ENCODE measurements at places on chromosomes 11 and 22.

DNA sequence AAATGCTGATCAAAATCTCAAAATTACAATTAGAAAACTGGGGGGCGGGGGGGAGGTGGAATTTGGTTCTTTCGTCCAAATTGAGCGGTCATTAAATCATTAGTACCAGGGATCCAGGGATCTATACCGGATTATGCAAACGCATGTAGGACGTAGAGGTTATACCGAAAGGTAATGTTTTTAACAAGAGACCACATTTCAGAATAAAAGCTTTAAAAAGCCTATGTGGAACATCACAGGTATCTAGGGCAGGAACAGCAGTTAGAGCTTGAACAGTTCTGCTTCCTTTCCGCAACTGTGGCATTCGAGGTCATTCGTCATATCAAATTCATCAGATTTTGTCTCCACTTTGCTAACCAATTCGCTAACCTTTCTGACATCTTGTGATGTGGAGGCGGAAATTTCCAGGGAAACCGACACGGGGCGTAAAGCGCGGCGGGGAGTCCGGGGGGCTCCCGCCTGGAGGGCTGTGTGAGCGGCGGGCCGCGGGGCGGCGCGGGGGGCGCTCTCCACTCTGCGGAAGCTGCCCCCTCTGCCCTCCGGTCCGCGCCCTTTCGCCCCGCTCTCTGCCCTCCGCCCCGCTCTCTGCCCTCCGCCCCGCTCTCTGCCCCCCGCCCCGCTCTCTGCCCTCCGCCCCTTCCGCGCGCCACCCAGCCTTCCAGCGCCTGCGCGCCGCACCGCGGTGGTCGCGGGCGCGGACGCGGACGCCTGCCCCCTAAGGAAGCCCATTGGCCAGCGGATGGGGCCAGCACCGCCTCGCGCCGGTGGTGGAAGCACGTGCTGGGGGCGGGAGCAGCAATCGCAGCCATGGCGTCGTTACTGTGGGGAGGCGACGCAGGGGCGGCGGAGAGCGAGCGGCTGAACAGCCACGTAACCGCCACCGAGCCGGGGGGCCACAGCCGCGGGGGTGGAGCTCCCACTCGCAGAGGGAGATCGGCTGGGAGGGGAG is at the start of gene DDX25:
Gene DDX25, plus strand, starts transcription at position 798 of the 949 bp plus-strand sequence. Its CDS starts 10 bp downstream, at position 808.
- no peak for DNase-seq

- no peak for DNase-seq
Observed at GRCh38 chr11:60848714-60849151, 6.8 kb downstream of the CCDC86 start.

GRCh38 chr22:37137131-37137530 is 12.6 kb downstream of the IL2RB start:
- DNase-seq, result no peak

DNA sequence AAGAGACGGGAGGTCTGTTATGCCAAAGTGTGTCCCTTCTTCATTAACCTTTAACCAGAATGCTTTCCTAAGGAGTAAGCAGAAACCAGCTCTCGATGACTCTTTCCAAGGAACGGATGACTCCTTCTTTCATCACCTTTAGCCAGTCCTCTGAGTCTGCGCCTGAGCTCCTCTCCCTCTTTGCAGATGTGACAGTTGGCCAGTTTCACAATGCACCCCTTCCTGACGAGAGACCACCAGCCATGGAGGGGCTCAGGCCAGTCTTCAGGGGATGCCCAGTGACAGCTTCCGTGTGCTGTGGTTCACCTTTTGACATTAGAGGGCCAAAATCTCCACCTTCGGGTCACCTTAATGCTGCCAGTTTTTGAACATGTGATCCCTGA is 826.1 kb downstream of the TBC1D22A start:
- DNase-seq, result no peak

DNA sequence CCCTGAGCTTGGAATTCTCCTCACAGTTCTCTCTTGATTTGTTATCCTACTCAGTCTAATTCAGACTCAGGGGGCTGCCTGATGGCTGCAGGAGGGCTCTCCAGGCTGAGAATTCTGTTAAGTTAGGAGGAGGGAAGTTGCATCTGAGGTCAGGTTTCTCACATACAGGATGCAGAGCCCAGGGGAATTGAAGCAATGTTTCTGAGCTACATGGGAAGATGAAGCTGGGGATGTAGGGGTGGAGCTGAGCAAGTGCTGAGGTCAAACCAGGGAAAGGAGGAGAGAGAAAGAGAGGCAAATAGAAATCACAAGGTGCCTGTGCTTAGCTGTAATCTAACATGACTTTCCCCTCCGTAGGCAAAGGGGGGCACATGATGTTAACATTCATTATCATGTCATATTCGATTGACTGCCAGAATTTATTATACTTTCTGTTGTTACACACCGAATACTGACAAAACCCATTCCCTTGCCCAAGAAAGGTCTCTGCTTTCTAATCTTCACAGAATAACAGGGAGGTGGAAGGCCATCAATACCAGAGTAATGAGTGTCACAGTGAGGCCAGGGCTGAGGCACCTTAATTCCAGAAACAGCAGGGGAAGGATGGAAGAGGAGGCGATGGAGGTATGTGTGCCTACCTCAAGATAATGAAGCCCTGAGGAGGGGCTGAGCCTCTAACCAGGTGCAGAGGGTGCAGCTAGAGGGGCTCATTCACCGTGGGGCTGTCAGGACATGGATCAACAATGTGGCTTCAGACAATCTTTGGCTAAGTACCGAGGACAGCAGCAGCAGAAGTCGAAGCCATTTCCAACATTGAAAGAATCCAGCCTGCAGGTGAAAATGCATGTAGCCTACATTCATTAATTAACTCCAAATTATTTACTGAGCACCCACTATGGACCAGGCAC is 205.4 kb upstream of the SNX19 start:
- no peak for DNase-seq

DNA sequence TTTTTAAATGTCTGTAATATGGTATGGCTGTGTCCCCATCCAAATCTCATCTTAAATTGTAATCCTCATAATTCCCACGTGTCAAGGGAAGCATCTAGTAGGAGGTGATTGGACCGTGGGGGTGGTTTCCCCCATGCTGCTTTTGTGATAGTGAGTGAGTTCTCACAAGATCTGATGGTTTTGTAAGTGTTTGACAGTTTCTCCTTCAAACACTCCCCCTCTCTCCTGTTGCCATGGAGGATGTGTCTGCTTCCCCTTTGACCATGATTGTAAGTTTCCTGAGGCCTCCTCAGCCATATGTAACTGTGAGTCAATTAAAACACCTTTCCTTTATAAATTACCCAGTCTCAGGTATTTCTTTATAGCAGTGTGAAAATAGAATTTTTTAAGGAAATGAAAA is 31.1 kb upstream of the CD44 start:
- no peak for DNase-seq

GRCh38 chr22:45963821-45964220 is 13.1 kb downstream of the WNT7B start:
- DNase-seq, result no peak

DNA sequence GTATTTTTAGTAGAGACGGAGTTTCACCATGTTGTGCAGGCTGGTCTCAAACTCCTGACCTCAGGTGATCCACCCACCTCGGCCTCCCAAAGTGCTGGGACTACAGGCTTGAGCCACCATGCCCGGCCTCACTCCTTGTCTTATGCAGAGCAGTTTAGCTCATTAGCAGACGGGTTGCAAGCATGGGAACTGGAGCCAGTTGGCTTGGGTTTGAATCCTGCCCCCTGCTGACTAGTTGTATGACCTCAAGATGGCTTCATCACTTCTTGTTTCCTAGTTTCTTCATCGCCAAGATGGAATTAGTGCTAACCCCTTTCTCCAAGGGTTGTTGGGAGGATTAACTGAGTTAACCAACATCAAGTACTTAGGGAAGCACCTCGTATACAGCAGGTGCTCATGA is 23.4 kb upstream of the RASD2 start:
- DNase-seq, result no peak

DNA sequence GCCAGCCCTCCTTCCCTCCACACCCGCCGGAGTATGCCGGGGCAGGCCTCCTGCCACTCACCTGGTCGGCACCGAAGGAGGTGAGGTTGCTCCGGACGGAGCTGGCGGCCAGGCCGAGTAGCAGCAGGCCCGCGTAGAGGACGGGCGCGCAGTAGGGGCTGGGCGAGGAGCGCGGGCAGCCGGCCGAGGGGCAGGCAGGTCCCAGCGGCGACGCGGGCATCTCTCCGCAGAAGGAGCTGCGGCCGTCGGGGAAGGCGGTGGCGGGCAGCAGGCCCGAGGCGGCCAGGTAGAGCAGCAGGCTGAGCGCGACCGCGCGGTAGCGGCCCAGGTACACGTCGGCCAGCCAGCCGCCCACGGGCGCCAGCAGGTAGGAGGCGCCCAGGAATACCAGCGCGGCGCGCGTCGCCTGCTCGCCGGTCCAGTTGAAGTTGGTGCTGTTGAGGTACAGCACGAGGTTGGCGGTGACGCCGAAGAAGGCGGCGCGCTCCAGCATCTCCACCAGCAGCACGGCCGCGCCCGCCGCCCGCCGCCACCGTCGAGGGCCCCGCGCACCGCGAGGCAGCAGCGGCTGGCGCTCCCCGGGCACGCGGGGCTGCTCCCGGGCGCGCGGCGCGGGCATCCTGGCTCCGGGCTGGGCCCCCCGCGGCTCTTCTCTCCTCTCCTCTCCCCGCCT is 907 bp downstream of the SLC15A3 start:
- no peak for DNase-seq

- no peak for DNase-seq
Observed at GRCh38 chr22:26442086-26442756, 13.2 kb downstream of the ASPHD2 start.

DNA sequence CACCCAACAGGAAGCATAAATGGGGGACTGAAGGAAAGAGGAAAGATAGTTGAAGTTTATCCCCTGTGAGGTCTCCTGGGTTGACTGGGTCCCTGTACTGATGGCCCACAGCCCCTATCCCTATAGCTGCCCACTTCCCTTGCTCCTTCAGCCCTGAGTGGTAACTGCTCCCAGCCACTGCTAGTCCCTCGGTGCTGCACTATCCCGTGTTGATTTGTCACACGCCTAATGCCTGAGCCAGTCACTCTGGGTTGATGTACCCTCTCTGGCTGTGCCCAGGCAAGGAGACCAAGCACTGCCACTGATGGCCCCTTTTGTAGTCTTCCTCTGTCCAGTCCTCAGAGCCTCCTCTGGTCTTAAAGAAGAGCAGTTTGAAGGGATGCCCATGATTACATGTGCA is 9.6 kb downstream of the GDPD5 start:
- DNase-seq, result no peak

GRCh38 chr11:82754410-82754809 is 20.7 kb upstream of the FAM181B start:
- no peak for DNase-seq

GRCh38 chr11:40974186-40974795 is 485.2 kb downstream of the LRRC4C start:
- DNase-seq, result no peak

- DNase-seq, result no peak
Observed at GRCh38 chr11:130085671-130086290, 16.1 kb downstream of the APLP2 start.

DNA sequence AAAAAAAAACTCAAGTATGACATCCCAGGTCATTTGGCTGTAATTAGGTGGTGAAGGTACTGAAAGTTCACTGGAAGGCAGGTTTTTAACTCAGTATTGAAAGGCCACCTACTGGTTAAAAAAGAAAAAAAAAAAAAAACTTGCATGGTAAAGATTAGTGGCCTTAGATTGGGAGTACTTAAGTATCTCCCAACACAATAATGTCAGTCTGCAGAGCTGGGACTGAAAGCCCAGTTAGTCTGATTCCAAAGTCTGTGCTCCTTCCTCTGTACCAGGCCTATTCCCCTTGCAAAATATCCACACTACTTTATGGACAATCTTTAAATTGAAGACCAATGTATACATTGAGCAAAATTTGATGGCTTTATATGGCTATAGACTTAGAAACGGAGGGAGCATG is 85.5 kb downstream of the NOX4 start:
- DNase-seq, result no peak

- no peak for DNase-seq
Observed at GRCh38 chr11:17572791-17573460, 25.9 kb downstream of the OTOG start.

DNA sequence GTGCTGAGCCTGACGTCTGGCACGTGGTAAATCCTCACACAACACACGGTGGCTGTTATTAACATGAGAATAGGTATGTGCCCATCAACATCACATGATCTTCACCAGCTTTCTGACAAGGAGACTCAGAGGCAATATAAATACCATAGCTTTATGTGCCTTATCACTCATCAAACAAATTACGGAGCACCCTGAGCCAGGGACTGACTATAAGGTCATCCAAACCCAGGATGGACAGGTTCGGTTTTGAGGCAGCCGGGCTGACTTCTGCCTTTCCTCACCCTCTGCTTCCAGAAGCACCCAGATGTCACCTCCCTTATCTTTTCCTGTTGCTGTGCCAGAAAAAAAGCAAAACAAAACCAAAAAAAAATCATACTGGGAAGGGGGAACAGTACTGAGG is 5.7 kb upstream of the PLAAT3 start:
- DNase-seq, result no peak

GRCh38 chr11:2137202-2138067 is 1.8 kb downstream of the IGF2 start:
- DNase-seq, result no peak

DNA sequence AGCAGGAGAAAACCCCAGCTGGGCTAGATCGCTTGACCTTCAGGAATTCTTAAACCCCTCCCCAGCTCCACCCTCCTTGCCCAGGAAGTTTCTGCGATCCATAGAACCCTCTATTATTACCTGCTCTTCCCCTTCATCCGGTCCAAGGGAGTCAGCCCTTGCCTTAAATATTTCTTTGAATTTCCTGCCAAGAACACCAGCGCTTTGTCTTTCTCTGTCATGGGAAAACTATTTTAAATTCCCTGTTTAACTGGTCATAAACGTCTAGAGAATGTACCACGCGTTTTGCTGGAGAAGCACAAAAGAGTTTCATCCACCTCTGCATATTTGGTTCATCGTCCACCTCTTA is 496 bp upstream of the TRAF6 start:
- DNase-seq, result no peak

GRCh38 chr11:23425381-23425780 is 565.1 kb upstream of the CCDC179 start:
- no peak for DNase-seq

DNA sequence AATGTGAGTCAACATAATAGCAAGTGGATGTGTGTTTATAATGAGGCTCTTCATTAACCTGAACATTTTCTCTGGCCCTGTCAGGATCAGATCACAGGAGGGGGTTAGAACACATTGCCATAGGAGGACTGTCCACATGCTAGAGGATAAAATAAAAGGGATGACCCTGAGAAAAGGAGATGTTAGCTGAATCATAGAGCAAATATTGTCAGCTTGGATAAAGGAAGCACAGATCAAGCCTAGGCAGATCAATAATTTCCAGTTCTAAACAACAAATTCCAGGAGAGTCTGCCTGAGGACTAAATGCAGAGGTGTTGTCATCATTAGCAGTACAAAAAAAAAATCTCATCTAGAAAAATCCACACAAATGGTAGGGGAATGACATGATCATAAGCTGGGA is 337.9 kb downstream of the LRRC4C start:
- DNase-seq, result no peak

GRCh38 chr11:35717043-35717442 is 54.5 kb downstream of the TRIM44 start:
- no peak for DNase-seq

GRCh38 chr11:60781981-60782316 is 3.2 kb upstream of the MS4A10 start:
- no peak for DNase-seq

GRCh38 chr11:100681064-100681502 is 6.0 kb upstream of the ARHGAP42 start:
- DNase-seq, result no peak

GRCh38 chr22:32777987-32778386 is 23.5 kb upstream of the TIMP3 start:
- DNase-seq, result no peak

GRCh38 chr22:20652130-20652529 is 121.8 kb upstream of the SERPIND1 start:
- no peak for DNase-seq
